Mesothelial cell of epicardium (in vitro differentiated cells): ENCODE measurements at places on chromosomes 6 and 20. TPM values are rescaled to one million over a fixed set of nuclear protein-coding genes. Genes with fewer than 3 reads are reported as not detected.

GRCh38 chr20:11917663-11918062 is at the start of gene BTBD3:
Gene BTBD3, plus strand, starts transcription at chr20:11917893. Its CDS starts 383 bp downstream, at chr20:11918276.
- H3K27me3 ChIP-seq = no peaks in the 10 kb centered on the region
- H3K4me1 ChIP-seq = peaks cover 71% of the 10 kb centered on the region
- DNase-seq = no peak
- H3K27ac ChIP-seq = peak within 1 kb of the TSS; percentile 66
- H3K4me3 ChIP-seq = peak within 1 kb of the TSS; percentile 57
- peaks cover 7% of the 10 kb centered on the region for H3K36me3 ChIP-seq

DNA sequence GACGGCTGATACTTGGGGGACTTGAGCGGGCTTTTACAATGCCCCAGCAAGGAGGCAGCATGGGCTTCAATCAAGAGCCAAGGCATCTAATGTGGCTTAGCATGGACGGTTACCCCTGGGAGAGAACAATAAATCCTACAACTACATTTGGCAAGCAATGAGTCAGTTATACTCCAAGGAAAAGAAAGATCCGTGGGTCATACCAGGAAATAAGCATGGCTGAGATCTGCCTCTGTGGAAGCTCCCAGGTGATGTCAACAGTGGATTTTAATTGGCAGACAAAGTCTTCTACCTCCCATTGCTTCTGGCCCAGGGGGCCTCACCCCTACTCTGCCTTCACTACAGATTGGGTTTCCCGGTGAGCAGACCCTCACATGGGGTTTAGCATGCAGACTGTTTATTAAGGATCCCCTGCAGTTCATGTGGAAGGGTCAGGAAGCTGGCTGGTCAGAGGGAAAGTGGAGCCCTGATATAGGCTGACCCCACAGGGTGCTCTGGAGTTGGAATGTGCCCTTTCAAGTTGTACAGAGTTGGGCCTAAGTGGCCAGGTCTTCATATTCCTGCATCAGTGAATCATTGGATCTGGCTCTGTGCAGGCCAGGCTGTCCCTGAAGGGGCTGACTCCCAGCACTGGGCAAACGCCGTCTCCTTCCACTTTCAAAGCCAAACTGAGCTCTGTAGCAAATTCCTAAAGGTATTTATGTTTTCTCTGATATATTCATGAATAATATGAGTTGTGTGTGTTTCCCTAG is 91.3 kb upstream of the GGTLC1 start:
- no peak for DNase-seq
- H3K4me1 ChIP-seq = peaks cover 9% of the 10 kb centered on the region
- no peak overlapping the region for H3K4me3 ChIP-seq

GRCh38 chr6:11769244-11769643 is 9.4 kb downstream of the ADTRP start:
- no peaks in the 10 kb centered on the region for H3K36me3 ChIP-seq
- H3K27ac ChIP-seq = no peak overlapping the region
- no peak overlapping the region for H3K4me3 ChIP-seq
- no peak for DNase-seq
- H3K27me3 ChIP-seq = no peaks in the 10 kb centered on the region

DNA sequence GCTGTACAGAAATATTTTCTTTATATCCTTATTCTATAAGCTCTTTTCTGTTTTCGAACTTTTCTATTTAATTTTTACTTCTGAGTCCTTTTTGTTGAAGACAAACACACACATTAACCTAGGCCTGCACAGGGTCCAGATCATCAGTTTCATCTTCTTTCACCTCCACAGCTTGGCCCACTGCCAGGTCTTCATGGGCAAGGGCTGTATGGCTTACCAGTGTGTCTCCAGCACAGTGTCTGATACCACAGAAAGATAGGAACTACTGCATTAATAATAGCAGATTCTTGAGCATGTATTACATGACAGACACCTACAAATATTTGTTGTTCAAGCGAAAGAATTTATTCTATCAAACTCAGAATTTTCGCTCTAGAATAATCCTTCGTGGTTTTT is 24.4 kb downstream of the QKI start:
- no peak overlapping the region for H3K4me3 ChIP-seq
- no peak overlapping the region for H3K27ac ChIP-seq
- H3K36me3 ChIP-seq = no peaks in the 10 kb centered on the region
- peaks cover 10% of the 10 kb centered on the region for H3K4me1 ChIP-seq

GRCh38 chr6:14851281-14851680 is 394.6 kb upstream of the JARID2 start:
- H3K4me3 ChIP-seq = no peak overlapping the region
- H3K27me3 ChIP-seq = peaks cover 37% of the 10 kb centered on the region
- DNase-seq = no peak
- peaks cover 13% of the 10 kb centered on the region for H3K4me1 ChIP-seq

- peak overlapping the region; percentile 94 for H3K27ac ChIP-seq
- no peaks in the 10 kb centered on the region for H3K27me3 ChIP-seq
- H3K4me3 ChIP-seq = no peak overlapping the region
- no peak for DNase-seq
- peaks cover 16% of the 10 kb centered on the region for H3K4me1 ChIP-seq
- H3K36me3 ChIP-seq = no peaks in the 10 kb centered on the region
Measured at GRCh38 chr6:17721671-17722070, 14.9 kb upstream of the NUP153 start.

- H3K27ac ChIP-seq = no peak overlapping the region
- no peak overlapping the region for H3K4me3 ChIP-seq
- peaks cover 5% of the 10 kb centered on the region for H3K4me1 ChIP-seq
- no peaks in the 10 kb centered on the region for H3K36me3 ChIP-seq
- DNase-seq = no peak
Measured at GRCh38 chr6:137746264-137746663, 120.8 kb upstream of the TNFAIP3 start.

DNA sequence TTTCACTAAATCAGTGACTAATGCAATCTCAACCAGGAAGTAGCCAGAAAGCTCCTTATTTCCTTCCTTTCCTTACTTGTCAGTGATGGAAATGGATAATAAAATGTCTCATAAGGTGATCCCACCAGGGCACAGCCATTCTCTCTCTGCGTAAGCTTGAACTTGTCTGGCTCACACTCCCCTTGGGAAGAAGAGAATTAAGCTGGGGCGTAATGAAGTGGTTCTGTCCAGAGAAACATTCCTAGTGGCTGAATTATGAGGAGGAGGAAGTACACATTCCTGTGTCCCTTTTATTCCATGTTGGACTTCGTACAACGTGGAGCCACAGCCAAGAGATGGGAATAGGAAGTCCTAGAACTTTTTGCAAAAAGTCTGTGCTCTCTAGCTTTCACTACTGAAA is 93.7 kb downstream of the MTHFD1L start:
- no peak overlapping the region for H3K4me3 ChIP-seq
- H3K27ac ChIP-seq = peak overlapping the region; percentile 31
- no peak for DNase-seq
- no peaks in the 10 kb centered on the region for H3K27me3 ChIP-seq
- no peaks in the 10 kb centered on the region for H3K4me1 ChIP-seq

GRCh38 chr6:95780037-95780436 is 202.7 kb downstream of the MANEA start:
- DNase-seq = no peak
- H3K27ac ChIP-seq = no peak overlapping the region
- H3K4me1 ChIP-seq = peaks cover 13% of the 10 kb centered on the region
- no peak overlapping the region for H3K4me3 ChIP-seq
- no peaks in the 10 kb centered on the region for H3K36me3 ChIP-seq

- H3K36me3 ChIP-seq = no peaks in the 10 kb centered on the region
- no peak overlapping the region for H3K4me3 ChIP-seq
- no peak overlapping the region for H3K27ac ChIP-seq
- no peak for DNase-seq
Measured at GRCh38 chr20:24533449-24533848, 64.0 kb downstream of the SYNDIG1 start.

DNA sequence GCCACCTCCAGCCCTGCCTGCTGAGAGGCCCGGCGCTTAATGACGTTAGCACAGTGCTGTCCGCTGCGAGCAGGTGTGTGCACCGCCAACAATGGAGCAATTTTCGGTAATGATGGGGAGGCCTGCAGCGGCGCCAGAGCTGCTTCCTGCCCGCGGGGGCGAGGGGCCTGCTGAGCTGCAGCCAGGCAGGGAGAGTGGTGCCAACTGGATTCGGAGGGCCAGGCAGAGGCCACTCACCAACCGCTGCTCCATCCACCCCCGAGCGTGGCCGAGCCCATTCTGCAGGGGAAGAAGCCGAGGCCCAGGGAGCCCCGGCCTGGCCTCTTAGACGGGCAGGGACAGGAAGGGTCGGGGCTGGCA is 9.6 kb downstream of the HRH3 start:
- no peak overlapping the region for H3K27ac ChIP-seq
- no peak for DNase-seq
- peaks cover 33% of the 10 kb centered on the region for H3K27me3 ChIP-seq
- no peaks in the 10 kb centered on the region for H3K36me3 ChIP-seq
- no peak overlapping the region for H3K4me3 ChIP-seq

GRCh38 chr6:117469356-117469755 is 13.1 kb upstream of the DCBLD1 start:
- H3K27me3 ChIP-seq = peaks cover 2% of the 10 kb centered on the region
- no peak overlapping the region for H3K4me3 ChIP-seq
- H3K27ac ChIP-seq = no peak overlapping the region
- H3K36me3 ChIP-seq = no peaks in the 10 kb centered on the region

DNA sequence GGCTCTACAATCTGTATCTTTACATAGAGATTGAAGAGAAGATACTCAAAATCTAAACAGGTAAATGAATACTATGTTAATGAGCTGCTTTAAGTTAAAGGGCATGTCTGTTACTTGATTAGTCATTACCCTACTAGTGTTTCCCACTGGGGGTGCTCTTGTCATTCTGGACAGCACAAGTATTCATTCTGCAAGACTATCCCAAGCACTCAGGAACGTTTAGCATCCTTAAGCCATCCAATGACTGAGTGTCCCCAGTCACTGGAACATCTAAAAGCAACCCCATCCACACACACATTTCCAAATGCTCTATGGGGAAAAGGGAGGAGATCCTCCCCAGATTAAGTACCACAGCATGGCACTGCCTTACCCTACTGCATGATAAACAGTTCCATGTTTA is 25.7 kb downstream of the EZR start:
- H3K4me3 ChIP-seq = no peak overlapping the region
- DNase-seq = no peak
- H3K27me3 ChIP-seq = no peaks in the 10 kb centered on the region
- H3K4me1 ChIP-seq = peaks cover 45% of the 10 kb centered on the region
- peaks cover 8% of the 10 kb centered on the region for H3K36me3 ChIP-seq

- no peak overlapping the region for H3K27ac ChIP-seq
- no peaks in the 10 kb centered on the region for H3K36me3 ChIP-seq
- DNase-seq = no peak
- H3K27me3 ChIP-seq = peaks cover 17% of the 10 kb centered on the region
- no peak overlapping the region for H3K4me3 ChIP-seq
- H3K4me1 ChIP-seq = no peaks in the 10 kb centered on the region
Measured at GRCh38 chr6:17165383-17165782, 63.5 kb downstream of the STMND1 start.

DNA sequence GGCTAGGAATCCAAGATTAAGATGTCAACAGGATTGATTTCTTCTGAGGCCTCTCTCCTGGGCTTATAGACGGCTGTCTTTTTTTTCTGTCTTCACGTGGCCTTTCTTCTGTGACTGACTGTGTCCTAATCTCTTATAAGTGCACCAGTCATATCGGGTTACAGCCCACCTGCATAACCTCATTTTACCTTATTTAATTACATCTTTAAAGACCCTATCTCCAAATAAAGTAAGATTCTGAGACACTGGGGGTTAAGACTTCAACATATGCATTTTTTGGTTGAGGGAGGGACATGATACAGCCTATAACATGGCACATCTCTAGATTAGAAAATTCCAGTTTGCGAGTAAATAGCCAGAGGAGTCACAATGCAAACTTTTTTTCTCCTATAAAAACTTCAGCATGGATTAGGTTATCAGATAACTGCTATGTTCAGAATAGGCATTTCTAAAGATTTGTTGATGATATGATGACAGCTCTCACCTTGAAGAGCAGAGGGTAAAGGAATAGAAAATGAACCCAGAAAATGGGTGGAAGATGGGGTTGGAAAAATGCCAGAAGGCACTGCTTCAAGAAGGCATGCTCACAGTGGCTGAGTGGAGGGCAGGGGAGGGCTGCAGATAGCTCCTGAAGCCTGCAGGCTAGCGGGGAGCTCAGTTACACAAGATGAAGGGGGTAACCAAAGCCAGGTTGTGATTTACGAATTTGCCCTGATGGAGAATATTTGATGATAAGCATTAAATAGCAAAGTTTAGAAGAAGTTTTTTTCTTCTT is 8.7 kb upstream of the PDE7B start:
- no peak overlapping the region for H3K4me3 ChIP-seq
- peaks cover 9% of the 10 kb centered on the region for H3K4me1 ChIP-seq
- H3K36me3 ChIP-seq = peaks cover 5% of the 10 kb centered on the region
- no peak for DNase-seq
- H3K27me3 ChIP-seq = no peaks in the 10 kb centered on the region

- H3K4me3 ChIP-seq = no peak overlapping the region
- DNase-seq = no peak
- no peaks in the 10 kb centered on the region for H3K4me1 ChIP-seq
- H3K27me3 ChIP-seq = no peaks in the 10 kb centered on the region
- peaks cover 2% of the 10 kb centered on the region for H3K36me3 ChIP-seq
Measured at GRCh38 chr6:127932708-127933107, 31.9 kb upstream of the THEMIS start.

GRCh38 chr20:50815162-50815989 is 20.5 kb downstream of the BCAS4 start:
- H3K27ac ChIP-seq = peak overlapping the region; percentile 45
- DNase-seq = no peak
- H3K36me3 ChIP-seq = peaks cover 8% of the 10 kb centered on the region
- H3K4me1 ChIP-seq = peaks cover 28% of the 10 kb centered on the region
- no peak overlapping the region for H3K4me3 ChIP-seq

DNA sequence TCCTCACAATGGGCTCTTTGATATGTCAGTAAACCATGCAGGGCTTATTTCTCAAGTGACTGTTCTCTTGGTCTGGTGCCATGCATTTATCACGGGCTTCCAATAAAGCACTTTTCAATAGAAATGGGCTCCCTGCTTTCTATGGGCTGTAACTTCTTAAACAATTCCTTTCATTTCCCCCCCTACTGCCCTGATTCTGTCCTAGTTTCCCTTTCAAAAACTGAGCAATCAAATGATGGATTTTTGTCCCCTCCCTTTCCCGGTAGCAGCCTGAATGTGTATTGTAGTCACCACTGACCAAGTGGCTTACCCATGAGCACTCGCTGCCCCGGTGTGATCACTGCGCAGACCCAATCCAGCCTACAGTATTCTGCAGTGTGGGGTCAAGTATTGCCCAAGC is 13.9 kb downstream of the RPS10 start:
- no peak overlapping the region for H3K4me3 ChIP-seq
- DNase-seq = no peak
- H3K27ac ChIP-seq = no peak overlapping the region
- no peaks in the 10 kb centered on the region for H3K27me3 ChIP-seq

DNA sequence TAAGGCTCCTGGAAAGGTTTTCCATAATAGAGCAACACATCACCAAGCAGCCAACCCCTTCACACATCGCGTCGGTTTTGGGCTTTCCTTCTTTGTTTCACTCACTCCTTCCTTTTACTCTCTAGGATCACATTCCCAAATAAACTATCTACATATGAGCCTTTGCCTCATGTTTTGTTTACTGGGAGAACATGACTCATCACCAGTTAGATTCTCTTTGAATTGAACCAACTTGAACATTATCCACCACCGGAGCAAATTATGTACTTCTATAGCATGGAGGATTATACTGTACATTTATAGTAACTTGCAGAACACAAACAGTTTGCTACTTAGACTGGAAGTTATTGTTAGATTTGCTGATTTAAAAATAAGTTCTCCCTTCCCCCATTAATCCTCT is 41.0 kb downstream of the SAMD5 start:
- no peaks in the 10 kb centered on the region for H3K27me3 ChIP-seq
- peaks cover 4% of the 10 kb centered on the region for H3K36me3 ChIP-seq
- DNase-seq = no peak

Gene TNF
- 0.52 to 0.60 TPM (median 0.60 TPM) in 3 replicates for total RNA-seq

Gene IMPG1
- total RNA-seq = not detected in 3 replicates
